ENCODE measurements at places on chromosomes 4 and X. TPM values are rescaled to one million over a fixed set of nuclear protein-coding genes. Genes with fewer than 3 reads are reported as not detected.
A peak's percentile ranks its signal among the peaks of the same experiment; 100 is the strongest.

DNA sequence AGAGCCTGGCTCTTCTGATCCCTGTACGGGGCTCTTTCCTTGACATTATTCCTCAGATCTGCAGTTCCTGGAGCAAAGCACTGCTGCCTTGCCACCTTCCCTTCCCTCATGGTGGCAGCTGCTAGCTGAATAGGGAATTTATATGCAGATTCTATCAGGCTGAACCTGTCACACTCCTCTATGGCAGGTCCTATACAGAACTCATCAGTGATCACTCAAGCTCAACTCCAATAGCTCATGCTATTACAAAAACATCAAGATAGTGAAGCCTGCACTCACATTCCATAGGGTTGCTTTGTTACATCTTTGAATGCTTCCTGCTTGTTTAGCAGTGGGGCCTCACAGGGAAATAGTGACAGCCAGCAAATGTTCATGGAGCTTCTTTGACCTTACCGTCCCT lies 71.7 kb downstream of the SLC2A9 start:
- peaks cover 14% of the 10 kb centered on the region for H3K4me1 ChIP-seq
- H3K36me3 ChIP-seq, result no peaks in the 10 kb centered on the region
- no peak overlapping the region for H3K27ac ChIP-seq
- no peaks in the 10 kb centered on the region for H3K27me3 ChIP-seq
- DNase-seq, result no peak
- H3K4me3 ChIP-seq, result no peak overlapping the region

DNA sequence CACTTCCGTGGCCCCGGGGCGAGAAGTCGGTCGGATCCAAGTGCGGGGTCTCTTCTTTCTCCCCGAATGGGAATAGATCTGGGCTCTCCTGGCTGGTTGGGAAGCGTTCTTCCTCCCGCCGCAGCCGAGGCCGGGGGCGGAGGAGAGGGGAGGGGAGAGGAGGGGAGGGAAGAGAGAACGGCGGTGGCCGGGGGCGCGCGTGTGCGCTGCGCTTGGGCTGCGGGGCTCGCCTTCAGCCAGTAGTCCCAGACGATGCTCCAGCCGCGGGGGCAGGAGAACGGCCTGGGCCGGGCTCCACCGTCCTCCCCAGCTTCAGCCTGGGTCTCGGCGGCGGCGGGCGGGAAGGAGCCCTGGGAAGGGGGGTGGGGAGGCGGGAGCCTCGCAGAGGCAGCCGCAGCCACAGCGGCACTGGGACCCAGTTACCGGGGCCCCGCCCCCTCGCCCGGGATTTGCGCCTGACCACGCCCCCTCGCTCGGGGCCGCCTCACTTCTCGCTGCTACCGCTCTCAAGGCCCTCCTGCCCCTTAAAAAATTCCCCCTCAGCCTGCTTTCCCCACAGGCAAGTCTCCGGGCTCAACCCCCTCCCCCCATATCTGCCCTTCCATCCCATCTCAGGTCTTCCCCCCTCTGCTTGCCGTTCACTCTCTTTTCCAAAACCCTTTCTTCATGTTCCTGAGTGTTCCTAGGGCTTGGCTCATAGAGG lies at the start of gene FGD1:
Gene FGD1, minus strand, starts transcription at position 421 of the 703 bp plus-strand sequence. CDS start 802 bp downstream, outside the sequence.
- no peaks in the 10 kb centered on the region for H3K27me3 ChIP-seq
- H3K4me1 ChIP-seq, result peaks cover 16% of the 10 kb centered on the region
- peak within 1 kb of the TSS; percentile 76 for H3K4me3 ChIP-seq
- peak; percentile 77 for DNase-seq
- peak within 1 kb of the TSS; percentile 80 for H3K27ac ChIP-seq
- no peaks in the 10 kb centered on the region for H3K36me3 ChIP-seq

DNA sequence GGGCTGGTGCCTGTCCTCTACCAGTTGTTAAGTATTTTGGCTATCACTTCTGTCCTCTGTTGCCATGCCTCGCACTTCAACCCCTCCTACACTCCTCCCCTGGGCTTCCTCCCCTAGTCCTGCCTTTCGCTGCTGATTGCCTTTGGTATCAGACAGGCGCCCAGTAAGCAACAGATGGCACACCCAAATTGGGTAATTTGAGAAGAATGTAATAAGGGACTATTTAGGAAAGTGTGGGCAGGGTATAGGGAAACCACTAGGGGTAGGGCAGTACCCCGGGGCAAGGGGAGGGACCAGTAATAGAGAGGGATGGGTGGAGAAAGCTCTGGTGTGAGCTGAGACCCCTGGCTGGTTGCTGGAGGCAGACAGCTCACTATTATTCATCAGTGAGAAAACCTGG lies 172.7 kb upstream of the USP9X start:
- H3K27ac ChIP-seq, result no peak overlapping the region
- no peak overlapping the region for H3K4me3 ChIP-seq
- no peak for DNase-seq
- no peaks in the 10 kb centered on the region for H3K27me3 ChIP-seq
- no peaks in the 10 kb centered on the region for H3K36me3 ChIP-seq
- no peaks in the 10 kb centered on the region for H3K4me1 ChIP-seq

DNA sequence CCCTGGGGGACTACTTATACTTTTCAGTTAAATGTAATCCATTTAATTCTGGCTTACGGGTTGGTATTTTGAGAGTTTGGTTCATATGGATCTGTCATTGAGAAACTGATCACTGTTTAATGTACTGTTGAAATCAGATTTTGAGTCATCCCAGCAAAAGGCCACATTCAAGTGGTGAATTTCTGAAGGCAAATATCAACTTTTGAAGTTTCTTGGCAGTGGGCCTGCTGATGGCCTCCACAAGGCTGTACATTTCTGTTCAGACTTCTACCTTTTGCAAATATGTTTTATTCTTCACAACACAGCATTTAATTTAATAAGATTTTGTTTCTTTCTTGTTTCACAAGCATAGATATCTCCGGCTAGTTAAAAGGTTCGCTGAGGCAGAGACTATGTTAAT lies 138.7 kb downstream of the PDGFC start:
- no peak for DNase-seq
- H3K4me1 ChIP-seq, result peaks cover 13% of the 10 kb centered on the region
- no peaks in the 10 kb centered on the region for H3K27me3 ChIP-seq
- no peaks in the 10 kb centered on the region for H3K36me3 ChIP-seq
- H3K4me3 ChIP-seq, result no peak overlapping the region

- H3K4me1 ChIP-seq, result no peaks in the 10 kb centered on the region
- no peaks in the 10 kb centered on the region for H3K36me3 ChIP-seq
- H3K27me3 ChIP-seq, result no peaks in the 10 kb centered on the region
- H3K4me3 ChIP-seq, result no peak overlapping the region
- no peak overlapping the region for H3K27ac ChIP-seq
Observed at GRCh38 chrX:85114776-85115175, 111.1 kb downstream of the APOOL start.

GRCh38 chrX:10070714-10071436 lies 85.9 kb upstream of the CLCN4 start:
- no peak for DNase-seq
- H3K4me1 ChIP-seq, result peaks cover 27% of the 10 kb centered on the region
- no peaks in the 10 kb centered on the region for H3K27me3 ChIP-seq
- H3K36me3 ChIP-seq, result peaks cover 16% of the 10 kb centered on the region

DNA sequence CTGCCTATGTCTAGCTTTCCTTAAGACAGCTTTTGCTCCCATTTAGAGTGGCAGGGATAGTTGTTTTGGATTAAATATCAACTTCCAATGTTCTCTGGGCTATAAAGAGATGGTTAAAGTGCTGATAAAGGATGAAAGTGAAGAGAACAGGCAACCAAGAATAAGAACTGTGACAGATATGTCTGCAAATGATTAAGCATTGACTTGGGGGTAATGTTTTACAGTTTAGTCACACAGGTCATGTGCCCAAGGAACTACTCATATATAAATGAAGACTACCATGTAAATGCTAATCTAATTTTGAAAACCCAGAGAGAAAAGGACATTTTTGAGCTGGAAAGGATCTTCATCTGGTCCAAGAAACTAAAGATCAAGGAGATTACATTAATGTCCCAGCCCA lies 42.1 kb downstream of the RBMX2 start:
- no peaks in the 10 kb centered on the region for H3K27me3 ChIP-seq
- H3K4me1 ChIP-seq, result no peaks in the 10 kb centered on the region
- H3K36me3 ChIP-seq, result no peaks in the 10 kb centered on the region
- DNase-seq, result no peak

PHEX gene
- total RNA-seq, result 0.03 TPM

GRCh38 chrX:122667667-122668066 lies 516.4 kb upstream of the GRIA3 start:
- H3K27ac ChIP-seq, result no peak overlapping the region
- no peaks in the 10 kb centered on the region for H3K4me1 ChIP-seq
- H3K4me3 ChIP-seq, result no peak overlapping the region
- H3K36me3 ChIP-seq, result no peaks in the 10 kb centered on the region
- H3K27me3 ChIP-seq, result no peaks in the 10 kb centered on the region

DNA sequence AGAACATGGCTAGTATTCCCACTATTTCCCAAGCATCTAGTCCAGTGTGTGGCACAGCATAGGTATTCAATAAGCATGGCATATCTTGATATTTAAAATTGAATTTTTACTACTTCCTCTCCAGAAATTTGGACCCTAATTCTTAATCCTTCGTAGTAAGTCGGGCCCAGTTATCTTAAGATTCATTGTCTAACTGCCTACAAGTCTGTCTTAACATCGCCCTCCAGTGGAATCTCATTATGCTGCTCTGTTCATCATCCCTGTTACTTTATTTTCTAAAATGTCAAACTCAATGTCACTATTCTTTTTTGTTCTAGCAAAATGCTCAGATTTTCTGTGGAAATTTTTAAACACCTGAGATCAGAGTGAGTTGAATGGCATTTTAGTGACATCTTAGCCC lies 606.2 kb downstream of the KLHL13 start:
- H3K4me3 ChIP-seq, result no peak overlapping the region
- H3K4me1 ChIP-seq, result no peaks in the 10 kb centered on the region
- no peak overlapping the region for H3K27ac ChIP-seq
- DNase-seq, result no peak
- H3K27me3 ChIP-seq, result no peaks in the 10 kb centered on the region

- no peaks in the 10 kb centered on the region for H3K4me1 ChIP-seq
- H3K4me3 ChIP-seq, result no peak overlapping the region
- no peak for DNase-seq
- H3K27me3 ChIP-seq, result no peaks in the 10 kb centered on the region
- no peaks in the 10 kb centered on the region for H3K36me3 ChIP-seq
- no peak overlapping the region for H3K27ac ChIP-seq
Observed at GRCh38 chrX:11059933-11060332, 51.2 kb upstream of the HCCS start.
